Activated B cell treated with CpG ODN at 0.5 μM for 24 hours (primary cell): ENCODE measurements at places on chromosomes 6 and 20.

- peak; percentile 20 for DNase-seq
Measured at GRCh38 chr6:136923116-136923953, 1.2 kb downstream of the SLC35D3 start.

DNA sequence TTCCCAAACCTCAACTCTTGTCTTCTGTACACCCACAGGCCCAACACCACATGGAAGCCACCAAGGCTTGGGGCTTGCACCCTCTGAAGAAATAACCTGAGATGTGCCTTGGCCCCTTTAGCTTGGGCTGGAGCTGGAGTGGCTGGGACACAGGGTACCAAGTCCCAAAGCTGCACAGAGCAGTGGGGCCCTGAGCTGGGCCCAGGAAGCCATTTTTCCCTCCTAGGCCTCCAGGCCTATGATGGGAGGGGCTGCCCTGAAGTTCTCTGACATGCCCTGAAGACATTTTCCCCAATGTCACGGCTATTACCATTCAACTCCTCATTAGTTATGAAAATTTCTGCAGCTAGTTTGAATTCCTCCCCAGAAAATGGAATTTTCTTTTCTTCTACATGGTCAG lies 163.2 kb upstream of the ARID1B start:
- DNase-seq: no peak

DNA sequence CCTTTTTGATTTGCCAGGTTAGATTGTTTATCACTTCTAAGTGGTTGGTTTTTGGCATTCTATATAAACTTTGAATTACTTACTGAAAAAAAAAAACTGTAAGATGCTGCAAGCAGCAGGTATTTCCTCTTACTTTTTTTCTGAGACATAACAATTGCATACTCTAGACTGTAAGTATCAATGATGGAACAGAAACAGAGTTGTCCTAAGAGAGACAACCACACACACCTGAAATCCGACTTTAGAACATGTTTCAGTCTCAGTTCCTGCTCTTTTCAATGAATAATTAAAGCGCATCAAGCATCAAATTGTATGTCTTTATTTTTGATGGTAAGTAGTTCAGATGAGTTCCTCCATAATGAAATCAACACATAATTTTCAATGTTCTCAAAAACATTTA lies 105.3 kb upstream of the KHDRBS2 start:
- DNase-seq: no peak

DNA sequence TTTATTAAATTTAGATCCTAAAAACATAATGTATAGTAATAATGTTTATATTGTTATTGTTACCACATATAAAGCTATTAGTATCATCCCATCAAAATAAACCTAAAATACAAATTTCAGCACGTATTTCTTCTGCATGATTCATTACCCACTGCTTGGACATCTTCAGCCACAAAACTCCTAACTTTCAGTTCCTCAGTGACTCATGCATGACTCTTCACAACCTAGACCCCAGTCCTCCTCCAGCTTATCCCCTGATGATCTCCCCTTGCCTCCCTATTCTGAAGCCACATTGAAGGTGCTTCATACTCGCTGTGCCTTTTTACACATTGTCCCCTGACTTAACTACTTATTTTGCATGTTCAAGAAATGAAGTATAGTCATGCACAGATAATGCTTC lies 11.2 kb upstream of the GPRC6A start:
- no peak for DNase-seq
